ENCODE measurements at places on chromosomes 6 and 20.

GRCh38 chr6:26307850-26308249 lies 57.1 kb upstream of the BTN3A2 start:
- no peak for DNase-seq

DNA sequence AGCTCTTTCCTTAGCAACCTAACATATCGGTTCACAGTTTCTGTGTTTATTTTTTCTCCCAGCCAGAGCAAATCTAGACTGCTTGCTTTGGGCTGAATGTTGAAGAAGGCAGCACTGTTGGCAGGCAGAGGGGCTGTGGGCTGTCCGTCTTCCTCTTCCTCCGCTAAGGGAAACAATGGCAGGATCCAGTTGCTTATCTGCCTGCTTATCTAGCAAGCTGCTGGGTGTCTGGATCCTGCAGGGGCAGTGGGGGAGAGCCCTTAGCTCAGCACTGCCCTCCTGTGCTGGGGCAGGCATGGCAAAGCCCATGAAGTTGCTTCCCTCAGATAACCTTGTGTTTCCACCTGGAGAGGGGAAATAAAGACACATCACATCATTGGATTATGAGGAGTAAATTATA lies 92.7 kb upstream of the CD93 start:
- no peak for DNase-seq

DNA sequence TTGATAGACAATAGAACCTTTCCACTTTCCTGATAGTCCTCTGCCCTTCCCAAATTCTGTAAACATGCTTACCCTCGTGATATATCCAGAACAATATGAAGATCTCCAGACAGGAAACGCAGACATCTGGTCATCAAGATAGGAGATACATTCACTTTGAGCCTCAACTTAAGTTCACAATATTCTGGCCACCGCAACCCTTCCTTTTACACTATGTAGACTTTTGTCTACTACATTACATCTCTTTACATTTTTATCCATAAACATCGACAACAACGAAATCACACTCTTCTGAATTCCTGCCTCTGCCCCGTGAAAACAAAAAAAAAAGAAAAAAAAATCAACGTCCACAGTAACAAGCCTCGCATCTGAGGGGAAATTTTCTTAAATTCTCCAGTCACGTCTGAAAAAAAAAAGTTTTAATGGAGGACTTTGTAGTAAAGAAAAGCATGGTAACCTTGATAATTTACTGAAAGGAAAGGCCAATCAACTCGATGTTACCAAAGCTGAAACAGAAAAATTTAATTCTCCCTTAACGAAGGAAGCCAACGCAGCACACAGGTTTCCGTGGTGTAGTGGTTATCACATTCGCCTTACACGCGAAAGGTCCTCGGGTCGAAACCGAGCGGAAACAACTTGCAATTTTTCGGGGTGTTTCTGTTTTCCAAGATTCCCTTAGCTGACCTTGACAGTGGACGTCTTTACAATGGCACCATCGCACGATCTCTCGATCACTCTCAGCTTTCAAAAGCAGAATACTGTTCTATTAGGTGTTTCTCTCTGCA lies 21.8 kb downstream of the POM121L2 start:
- no peak for DNase-seq

GRCh38 chr20:53030061-53030460 lies 57.9 kb downstream of the TSHZ2 start:
- DNase-seq: no peak

- peak; percentile 23 for DNase-seq
These were observed 45.9 kb upstream of the ZNFX1 start for GRCh38 chr20:49323622-49324238.

GRCh38 chr6:89037141-89037900 lies 43.2 kb upstream of the PNRC1 start:
- DNase-seq: no peak

- no peak for DNase-seq
These were observed 662.4 kb downstream of the UTRN start for GRCh38 chr6:144947398-144947976.

DNA sequence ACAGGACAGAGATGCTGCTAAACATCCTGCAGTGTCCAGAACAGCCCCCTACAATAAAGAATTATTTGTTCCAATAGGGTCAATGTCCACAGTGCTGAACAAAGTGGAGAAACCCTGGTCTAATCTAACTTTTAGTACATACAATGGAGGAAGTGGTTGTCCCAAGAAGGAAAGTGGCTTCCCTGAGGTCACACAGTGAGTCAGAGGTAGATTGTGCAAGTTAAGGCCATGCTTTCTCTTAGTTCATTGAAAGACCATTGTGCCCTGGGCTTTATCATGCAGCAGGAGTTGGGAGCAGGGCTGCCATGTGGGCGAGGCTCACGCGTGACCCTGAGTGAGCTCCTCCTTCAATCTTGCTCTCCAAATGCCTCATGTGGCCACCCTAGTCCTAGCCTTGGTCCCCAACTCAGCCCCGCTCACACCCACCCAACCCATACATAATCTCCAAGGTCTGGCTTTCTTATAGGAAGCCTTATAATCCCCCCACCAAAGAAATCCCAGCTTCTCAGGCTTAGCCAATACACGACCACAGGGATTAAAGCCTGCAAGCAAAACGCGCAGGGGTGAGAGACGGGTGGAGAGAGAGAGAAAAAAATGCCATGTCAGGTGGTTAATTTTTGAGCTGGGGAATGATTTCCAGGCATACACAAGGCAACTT lies 19.9 kb downstream of the SLC13A3 start:
- no peak for DNase-seq

DNA sequence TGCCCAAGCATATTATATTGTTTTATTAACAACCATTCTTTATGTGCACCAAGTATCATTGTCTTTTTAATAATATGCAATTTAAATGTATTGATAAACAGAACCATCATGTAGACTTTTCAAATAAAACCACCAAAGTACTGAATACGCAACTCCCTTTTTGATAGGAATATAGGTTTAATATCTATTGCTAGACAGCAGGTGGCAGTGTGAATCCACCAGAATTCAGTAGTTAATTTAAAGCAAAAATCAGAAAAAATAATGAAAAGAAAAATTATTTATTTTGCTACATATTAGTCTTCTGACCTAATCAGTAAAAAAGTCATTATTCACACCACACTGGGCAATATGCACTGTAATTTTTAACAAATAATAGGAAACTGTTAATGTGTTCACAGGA lies 143.7 kb downstream of the KLHL32 start:
- peak; percentile 25 for DNase-seq

- DNase-seq: no peak
These were observed 212.7 kb upstream of the PLN start for GRCh38 chr6:118335325-118335816.

GRCh38 chr6:47595785-47596184 lies 102.6 kb upstream of the ADGRF4 start:
- no peak for DNase-seq

GRCh38 chr6:7124114-7124513 lies 16.4 kb downstream of the RREB1 start:
- DNase-seq: no peak

- no peak for DNase-seq
These were observed 44.1 kb downstream of the NEDD9 start for GRCh38 chr6:11188161-11188915.

- peak; percentile 94 for DNase-seq
These were observed 18.4 kb downstream of the TIAM2 start for GRCh38 chr6:155013457-155013876.

DNA sequence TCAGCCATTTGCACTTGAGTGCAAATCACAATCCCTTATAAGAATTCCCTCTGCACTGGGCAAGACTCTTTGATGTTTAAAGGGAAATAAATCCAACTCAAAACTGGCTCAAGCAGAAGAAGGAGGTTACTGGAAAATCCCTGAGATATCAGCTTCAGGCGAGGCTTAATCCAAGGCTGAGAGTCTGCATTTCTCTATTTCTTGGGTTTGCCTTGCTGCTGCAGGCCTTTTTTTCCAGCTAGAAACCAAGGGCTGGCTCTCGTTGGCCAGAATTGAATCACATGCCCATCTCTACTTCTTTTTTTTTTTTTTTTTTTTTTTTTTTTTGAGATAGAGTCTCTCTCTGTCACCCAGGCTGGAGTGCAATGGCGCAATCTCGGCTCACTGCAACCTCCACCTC lies 11.7 kb downstream of the HCK start:
- no peak for DNase-seq

GRCh38 chr20:20427227-20427864 lies 59.4 kb downstream of the INSM1 start:
- DNase-seq: peak; percentile 23

GRCh38 chr6:42316981-42317380 lies 99.3 kb upstream of the MRPS10 start:
- no peak for DNase-seq

DNA sequence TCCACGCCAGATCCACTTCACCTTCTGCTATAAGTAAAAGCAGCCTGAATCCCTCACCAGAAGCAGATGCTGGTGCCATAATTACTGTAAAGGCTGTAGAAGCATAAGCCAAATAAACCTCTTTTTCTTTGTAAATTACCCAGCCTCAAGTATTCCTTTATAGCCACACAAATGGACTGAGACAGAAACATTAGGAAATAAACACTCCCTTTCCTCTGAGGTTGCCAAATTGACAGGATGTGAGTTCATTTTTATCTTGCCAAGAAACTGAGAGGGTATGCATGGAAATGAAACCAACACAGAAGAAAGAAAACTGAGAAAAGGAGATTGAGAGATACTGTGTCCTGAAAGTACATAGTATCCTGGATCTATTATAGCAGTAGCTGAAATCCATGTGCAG lies 481.2 kb downstream of the HAO1 start:
- no peak for DNase-seq

GRCh38 chr20:21099751-21100577 lies 6.2 kb downstream of the LINC00237 start:
- peak; percentile 55 for DNase-seq

DNA sequence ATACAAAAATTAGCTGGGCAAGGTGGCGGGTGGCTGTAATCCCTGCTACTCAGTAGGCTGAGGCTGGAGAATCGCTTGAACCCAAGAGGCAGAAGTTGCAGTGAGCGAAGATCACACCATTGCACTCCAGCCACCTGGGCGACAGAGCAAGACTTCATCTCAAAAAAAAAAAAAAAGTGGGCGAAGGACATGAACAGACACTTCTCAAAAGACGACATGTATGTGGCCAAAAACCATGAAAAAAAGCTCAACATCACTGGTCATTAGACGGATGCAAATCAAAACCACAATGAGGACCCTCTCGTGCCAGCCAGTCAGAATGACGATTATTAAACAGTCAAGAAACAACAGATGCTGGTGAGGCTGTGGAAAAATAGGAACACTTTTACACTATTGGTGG lies 344.9 kb upstream of the JARID2 start:
- no peak for DNase-seq

DNA sequence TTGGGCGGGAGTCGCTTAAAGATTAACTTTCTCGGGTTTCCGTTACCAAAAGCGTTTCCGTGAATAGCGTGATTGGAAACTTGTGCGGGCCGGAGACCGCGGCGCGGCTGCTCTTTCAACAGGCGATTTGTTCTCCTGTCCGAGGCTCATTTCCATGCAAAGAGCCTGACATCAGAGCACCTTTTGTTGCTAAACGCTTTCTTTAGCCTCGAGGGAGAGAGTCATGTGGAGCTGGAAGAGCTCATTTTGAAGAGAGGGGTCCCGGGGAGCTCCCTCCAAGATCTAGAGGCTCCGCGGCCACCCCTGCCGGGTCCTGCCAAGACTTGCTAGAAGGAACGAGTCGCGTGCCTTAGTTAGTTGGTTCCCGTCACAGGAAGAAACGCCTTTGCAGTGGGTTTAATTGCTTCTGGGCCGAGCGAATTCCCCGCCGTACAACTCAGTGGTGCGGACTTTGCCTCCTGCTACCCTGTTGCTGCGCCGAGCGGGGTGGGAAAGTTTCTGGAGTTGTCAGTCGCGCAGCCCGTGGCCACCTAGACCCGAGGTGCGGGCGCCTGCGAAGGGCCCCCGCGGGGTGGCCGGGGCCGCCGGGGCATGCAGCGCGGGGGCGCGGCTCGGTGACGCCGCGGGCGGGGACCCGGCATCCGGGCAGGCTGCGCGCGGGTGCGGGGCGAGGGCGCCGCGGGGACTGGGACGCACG lies at the start of gene SASH1:
SASH1 (plus strand) TSS at position 489 of the 697 bp plus-strand sequence. CDS start 230 bp downstream, outside the sequence.
- no peak for DNase-seq

DNA sequence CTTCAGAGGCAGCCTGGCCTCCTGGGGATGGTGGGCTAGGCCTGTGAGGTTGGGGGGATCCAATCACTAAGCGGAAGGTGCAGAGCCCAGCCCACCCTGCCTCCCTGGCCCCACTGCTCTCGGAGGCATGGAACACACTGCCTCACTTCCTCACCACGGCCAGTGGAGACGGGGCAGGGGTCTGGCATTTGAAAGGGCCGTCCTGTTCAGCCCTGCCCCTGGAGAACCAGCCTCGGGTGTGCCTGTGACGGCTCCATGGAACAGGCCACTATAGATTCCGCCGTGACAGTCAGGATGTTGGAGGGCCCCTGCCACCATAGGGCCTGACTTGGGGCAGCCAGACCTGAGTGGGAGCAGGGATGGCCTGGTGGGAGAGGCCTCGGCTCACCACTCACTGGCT lies 110.2 kb downstream of the DACT2 start:
- no peak for DNase-seq

DNA sequence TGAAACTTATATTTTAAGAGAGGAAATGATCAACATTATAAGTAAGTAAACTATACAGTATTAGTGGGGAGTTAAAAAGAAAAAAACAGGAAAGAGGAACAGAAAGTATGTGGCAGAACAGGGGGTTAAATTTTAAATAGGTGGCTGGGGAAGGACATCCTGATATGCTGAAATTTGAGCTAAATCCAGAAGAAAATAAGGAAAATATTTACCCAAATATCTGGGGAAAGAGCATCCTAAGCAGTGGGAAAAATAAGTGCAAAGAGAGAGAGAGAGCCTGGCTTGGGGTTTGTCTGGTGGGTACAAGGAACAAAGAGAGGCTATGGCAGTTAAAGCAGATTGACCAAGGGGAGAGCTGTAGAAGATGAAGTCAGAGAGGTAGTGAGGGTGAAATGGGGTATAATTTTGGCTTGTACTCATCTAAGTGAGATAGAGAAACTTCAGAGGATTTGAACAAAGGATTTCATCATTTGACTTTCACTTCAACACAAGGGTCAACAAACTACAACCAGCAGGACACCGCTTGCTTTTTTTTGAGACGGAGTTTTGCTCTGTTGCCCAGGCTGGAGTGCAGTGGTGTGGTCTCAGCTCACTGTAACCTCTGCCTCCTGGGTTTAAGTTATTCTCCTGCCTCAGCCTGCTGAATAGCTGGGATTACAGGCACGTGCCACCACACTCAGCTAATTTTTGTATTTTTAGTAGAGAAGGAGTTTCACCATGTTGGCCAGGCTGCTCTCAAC lies 328.4 kb upstream of the CNR1 start:
- no peak for DNase-seq

DNA sequence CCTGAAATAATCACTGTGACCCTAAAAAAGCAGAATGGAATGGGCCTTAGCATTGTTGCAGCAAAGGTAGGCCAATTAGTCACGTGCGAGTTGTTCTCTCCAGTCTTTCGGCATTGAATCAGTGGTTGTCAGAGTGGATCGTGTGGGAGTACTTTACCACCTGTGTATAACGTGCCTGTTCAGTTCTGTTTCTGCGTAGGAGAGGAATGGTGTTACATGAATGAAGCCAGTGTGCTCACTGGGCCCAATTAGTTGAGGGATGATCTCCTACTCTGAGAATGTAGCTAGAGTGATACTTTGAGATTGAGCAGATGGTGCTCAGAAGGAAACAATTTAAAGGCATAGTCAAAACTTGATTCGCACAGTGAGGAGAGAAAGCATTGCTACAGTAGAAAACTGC lies 72.4 kb upstream of the KIF25 start:
- DNase-seq: no peak

Data from NCI-H1694 treated with DMSO at 0.1 percent for 48 hours (cell line).